Activated CD4-positive, alpha-beta T cell treated with anti-CD3 and anti-CD28 coated beads for 4 hours (primary cell): ENCODE measurements at places on chromosomes 4 and X.
A peak's percentile ranks its signal among the peaks of the same experiment; 100 is the strongest.

DNA sequence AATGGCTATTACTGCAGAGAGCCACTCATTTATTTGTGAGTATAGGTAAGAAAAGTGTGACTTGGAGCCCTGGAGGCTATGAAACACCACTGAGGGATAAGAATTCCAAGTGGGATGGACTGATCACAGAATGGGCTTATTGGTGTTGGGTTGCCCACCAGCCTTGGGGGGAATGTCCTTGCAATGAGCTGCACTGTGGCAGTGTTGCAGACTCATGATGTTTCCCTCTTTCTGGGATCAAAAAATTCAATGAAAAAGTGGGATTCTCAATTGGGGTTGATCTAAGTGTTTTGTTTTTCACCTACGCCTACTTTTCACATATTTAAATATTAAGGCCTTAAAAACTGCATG, 1024.5 kb upstream of the PCDH10 start:
- no peak for DNase-seq

DNA sequence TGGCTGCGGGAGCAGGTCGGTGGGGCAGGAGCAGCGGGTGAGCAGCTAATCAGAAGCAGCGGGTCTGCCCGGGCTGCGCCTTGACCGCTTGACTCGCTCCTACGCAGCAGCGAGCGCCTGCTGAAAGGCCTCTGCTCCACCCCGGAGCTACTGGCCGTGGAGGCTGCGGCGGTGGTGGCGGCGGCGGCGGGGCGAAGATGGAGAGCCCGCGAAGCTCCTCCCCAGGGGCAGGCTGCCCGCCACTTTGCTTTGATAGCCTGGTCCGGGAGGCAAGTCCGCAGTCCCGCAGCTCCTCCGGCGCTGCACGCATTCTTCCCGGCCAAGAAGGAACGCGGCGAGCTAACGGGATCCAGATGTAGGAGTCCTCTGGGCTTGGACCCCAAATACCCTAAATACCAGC, 36.7 kb downstream of the PJA1 start:
- DNase-seq: no peak

- no peak for DNase-seq
These were observed 19.4 kb upstream of the SMIM31 start for GRCh38 chr4:164734484-164734883.

- no peak for DNase-seq
These were observed 42.2 kb downstream of the CASK start for GRCh38 chrX:41881166-41881565.

- DNase-seq: no peak
These were observed 10.5 kb upstream of the YTHDC1 start for GRCh38 chr4:68360231-68360968.

DNA sequence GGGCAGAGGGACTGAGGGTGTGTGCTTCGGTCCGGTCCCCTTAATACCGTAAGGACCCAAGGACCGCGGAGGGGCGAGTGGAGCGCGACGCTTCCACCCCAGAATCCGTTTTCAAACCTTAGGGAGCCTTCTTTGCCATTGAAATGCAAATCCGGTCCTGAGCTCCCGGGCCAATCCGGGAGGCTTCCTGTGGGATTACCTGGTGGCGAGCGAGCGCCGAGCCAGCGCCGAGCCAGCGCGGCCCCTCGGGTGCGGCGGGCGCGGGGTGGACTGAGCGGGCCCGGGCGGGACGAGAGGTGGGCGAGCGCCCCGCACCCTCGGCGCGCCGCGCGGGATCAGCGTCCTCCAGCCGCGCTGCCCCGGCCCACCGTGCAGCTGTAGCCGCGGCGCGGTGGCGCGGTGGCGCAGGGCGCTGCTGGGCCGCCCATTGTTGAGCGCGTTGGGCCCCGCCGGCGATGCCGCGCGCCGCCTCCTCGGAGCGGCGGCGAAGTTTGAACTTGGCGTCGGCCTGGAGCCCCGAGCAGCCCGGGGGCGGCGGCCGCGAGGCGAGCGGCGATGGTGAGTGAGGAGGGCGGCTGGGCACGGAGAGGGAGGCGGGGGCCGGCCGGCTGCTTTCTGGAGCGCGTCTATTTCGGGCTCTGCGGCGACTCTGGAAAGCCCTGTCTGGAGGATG, 208.7 kb downstream of the SOWAHB start:
- no peak for DNase-seq

- DNase-seq: peak; percentile 48
These were observed 139.5 kb downstream of the SH3KBP1 start for GRCh38 chrX:19747652-19748610.

- DNase-seq: no peak
These were observed 6.3 kb upstream of the ARHGEF38 start for GRCh38 chr4:105546086-105546485.

GRCh38 chrX:153642655-153643430, 4.2 kb upstream of the DUSP9 start:
- no peak for DNase-seq

DNA sequence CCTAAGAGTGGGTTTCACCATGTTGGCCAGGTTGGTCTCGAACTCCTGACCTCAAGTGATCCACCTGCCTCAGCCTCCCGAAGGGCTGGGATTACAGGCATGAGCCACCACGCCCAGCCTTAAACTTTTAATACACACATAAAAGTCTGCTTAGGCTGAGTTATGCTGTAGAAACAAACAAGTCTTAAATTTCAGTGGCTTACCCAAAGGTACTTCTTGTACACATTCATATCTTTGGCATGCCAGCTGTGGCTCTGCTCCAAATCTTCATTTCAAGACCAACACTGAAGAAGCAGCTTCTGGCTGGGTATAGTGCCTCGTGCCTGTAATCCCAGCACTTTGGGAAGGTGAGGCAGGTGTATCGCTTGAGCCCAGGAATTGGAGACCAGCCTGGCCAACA, 80.3 kb downstream of the PPEF2 start:
- no peak for DNase-seq
